H1 (cell line): ENCODE measurements at places on chromosomes 7 and 10. TPM values are rescaled to one million over a fixed set of nuclear protein-coding genes. Genes with fewer than 3 reads are reported as not detected.
A peak's percentile ranks its signal among the peaks of the same experiment; 100 is the strongest.

- DNase-seq = no peak
Measured at GRCh38 chr7:17554341-17555015, 256.0 kb downstream of the AHR start.

GRCh38 chr10:73965890-73966768 is 31.8 kb upstream of the VCL start:
- DNase-seq = peak; percentile 96

- DNase-seq = no peak
Measured at GRCh38 chr10:75672111-75672671, 240.8 kb downstream of the LRMDA start.

- DNase-seq = no peak
Measured at GRCh38 chr10:91702620-91703019, 69.7 kb upstream of the PPP1R3C start.

RSPH10B gene
- total RNA-seq = 0.17 and 0.45 TPM in 2 replicates

DNA sequence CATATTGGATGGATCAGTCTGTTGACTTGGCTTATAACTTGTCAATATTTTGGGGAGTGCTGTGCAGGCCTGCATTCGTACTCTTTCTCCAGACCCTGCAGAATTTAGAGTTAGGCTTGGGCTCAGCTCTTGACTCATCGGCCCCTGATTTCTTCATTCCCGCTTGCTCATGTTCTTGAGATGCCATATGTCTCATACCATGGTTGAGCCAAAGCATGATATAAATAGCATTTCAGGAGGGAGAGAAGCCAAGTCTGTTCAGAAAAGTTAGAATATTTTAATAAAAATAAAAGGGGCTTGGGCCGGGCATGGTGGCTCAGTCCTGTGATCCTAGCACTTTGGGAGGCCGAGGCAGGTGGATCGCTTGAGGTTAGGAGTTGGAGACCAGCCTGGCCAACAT is 898.1 kb downstream of the TYW1 start:
- DNase-seq = no peak
